CD8-positive, alpha-beta T cell (primary cell): ENCODE measurements at places on chromosomes 6 and 20.

- DNase-seq = no peak
These were observed 541.7 kb upstream of the FLRT3 start for GRCh38 chr20:14879020-14879697.

DNA sequence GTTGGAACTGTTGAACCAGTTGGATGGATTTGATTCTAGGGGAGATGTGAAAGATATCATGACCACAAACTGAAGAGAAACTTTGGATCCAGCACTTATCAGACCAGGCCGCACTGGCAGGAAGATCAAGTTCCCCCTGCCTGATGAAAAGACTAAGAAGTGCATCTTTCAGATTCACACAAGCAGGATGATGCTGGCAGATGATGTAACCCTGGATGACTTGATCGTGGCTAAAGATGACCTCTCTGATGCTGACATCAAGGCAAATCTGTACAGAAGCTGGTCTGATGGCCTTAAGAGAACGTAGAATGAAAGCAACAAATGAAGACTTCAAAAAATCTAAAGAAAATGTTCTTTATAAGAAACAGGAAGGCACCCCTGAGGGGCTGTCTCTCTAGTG lies 72.8 kb upstream of the CDYL start:
- no peak for DNase-seq

DNA sequence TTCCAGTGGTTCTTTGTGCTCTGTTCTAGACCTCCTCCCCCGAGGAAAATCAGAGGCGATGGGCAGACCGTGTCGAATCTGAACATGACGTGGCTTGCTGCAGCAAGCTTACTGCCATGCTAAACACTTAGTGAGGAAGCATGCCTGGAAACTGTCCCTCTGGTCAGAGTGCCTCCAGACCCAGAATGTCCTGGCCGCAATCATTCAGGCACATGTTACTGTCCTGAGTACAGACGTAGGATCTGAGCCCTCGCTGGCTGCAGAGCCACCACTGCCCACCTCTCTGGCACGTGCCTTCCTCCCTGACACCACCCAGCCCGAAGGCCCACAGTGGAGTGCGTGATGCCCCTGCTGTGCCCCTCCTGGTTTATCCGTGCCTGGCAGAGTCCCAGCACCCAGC lies 163.6 kb downstream of the SYNDIG1 start:
- DNase-seq = no peak

- no peak for DNase-seq
These were observed 126.2 kb upstream of the RNF24 start for GRCh38 chr20:4141291-4142240.

GRCh38 chr20:51460569-51461265 lies 81.8 kb downstream of the NFATC2 start:
- no peak for DNase-seq

GRCh38 chr20:36812594-36813463 lies 39.3 kb upstream of the DSN1 start:
- DNase-seq = no peak

DNA sequence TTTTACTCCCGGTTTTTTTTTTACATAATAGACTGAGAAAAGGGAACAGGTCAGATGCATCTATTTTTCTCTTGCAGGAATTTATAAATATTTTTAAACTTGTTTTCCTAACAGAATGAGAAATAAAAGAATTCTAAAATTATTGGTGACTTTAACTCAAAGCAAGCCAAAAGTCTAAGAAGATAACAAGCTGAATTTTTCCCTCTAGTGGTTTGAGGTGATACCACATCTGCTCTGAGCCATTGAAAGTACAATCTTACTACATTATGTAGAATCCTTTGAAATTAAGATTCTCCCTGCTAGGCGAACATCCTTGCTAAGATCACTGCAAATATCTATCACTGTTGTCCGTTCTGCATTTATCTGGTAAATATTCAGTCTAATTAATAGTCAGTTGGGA lies 10.7 kb upstream of the STMND1 start:
- DNase-seq = no peak

GRCh38 chr6:124924333-124924759 lies 37.9 kb upstream of the RNF217 start:
- no peak for DNase-seq

- DNase-seq = no peak
These were observed 65.2 kb upstream of the RSPO3 start for GRCh38 chr6:127053032-127053874.

DNA sequence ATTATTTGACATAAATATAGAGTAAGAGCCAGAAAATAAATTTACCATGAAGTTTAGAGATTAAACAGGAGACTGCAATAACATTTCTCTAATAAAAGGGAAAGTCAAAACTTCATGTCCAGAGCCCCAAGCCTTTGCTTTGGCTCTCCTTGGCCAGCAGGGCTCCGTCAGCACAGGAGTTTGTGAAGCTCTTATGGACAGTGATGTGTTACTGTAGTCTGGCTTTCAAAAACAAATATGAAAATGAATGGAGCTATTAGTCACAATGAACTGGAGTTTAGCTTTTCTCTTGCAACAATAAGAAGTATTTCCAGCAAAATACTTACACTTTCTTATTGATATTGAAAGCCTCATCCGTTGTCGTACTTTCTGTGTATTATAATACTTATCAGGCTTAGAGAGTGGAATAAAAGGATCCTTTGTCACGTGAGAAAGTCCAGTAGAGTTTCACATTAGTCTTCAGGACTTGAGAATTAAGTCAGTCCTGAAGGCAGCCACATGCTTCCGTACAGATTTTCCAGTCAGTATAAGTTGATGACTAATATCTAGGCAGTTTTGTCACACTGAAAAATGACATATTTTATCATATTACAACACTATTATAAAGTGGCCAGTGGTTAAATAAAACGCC lies 117.0 kb upstream of the PRL start:
- no peak for DNase-seq

DNA sequence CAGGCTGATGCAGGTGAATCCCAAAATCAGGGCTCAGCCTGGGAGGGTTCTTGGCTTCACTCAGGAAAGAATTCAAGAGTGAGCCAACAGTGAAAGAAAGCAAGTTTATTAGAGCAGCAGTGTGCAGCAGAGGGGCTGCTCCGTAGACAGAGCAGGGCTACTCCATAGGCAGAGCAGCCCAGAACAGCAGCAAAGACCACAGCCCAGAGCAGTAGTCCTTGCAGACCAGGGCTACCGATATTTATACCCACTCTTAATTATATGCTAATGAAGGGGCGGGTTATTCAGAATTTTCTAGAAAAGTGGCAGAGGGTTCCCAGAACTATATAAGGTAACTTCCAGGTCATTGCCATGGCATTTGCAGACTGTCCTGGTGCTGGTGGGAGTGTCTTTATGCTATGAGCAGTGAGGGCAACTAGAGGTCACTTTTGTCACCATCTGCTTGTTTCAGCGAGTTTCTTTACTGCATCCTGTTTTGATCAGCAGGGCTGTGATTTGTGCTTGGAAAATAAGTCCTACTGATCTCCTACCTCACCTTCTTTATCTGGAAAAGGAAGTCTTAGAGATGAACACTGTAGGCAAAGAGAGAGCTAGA lies 39.8 kb upstream of the PTPN1 start:
- no peak for DNase-seq

DNA sequence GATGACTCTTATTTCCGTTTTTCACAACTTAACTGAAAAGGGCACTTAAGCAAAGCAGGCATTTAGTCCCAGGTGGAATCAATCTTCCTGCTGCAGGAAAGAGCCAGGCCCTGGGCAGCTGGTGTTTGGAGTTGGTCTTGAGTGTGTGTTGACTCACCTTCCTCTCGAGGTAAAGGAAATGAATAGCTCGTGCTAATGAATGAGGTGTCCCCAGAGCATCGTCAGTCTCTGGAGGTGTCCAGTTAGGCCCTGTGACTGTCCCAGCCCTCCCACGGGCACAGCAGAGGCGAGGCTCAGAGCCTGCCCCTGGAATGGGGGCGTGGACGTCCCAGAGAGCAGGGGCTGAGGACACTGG lies 277.7 kb downstream of the NRN1 start:
- no peak for DNase-seq

DNA sequence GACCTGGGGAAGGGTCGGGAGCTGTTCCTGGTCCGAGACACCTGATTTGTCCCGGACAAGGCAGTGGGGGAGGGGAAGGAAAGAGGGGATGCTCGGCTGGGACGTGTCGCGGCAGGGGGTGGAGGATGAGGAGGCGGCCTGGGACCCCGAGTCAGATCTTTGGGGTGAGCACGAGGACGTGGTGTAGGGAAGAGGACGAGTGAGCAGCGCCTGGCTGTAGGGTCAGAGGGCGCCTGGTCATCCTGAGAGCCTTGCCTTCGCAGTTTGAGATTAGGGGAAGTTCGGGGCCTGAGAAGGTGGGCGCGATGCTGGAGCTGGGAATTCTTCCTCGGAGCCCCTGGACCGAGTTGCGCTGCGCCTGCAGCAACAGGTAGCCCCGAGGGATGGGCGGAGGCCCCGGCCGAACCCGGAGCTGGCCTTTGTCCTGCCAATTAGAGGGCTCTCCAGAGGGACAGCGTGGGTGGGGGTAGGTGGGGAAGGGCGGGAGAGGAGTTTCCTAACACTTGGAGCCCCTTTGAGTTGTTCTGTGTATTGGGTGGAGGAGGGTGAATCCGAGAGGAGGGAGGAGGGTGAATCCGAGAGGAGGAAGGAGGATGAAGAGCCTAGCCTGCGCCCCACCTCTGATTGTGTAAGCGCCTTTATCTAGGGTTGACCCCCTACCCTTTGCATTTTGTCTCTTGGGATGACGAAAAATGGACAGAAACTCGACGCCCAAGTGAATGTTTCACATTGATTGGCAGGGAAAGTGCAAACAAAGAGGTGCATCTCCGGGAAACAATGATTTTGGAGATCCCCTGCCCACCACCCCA lies 72.0 kb downstream of the SOX4 start:
- no peak for DNase-seq

- DNase-seq = no peak
These were observed 176.3 kb downstream of the SCP2D1 start for GRCh38 chr20:18989736-18990474.

- no peak for DNase-seq
These were observed 45.3 kb downstream of the SLC2A12 start for GRCh38 chr6:134007077-134007476.

DNA sequence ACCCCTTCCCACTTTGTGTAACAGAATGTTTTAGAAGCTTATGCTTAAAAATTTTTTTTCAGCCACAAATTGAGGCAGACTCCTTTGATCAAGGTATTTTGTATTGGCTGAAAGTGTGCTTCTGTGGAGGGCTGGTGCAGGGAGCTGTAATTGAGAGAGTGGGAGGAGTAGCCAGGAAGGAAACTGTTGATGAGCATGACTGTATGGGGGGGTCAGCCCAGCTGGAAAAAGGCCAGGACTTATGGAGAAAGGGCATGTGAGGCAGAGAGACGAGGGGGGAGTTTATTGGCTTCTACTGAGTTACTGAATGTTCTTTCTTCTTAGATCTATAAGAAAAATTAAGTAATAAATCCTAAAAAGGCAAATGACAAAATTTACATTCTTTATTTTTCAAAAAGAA lies 13.4 kb downstream of the RFPL4B start:
- no peak for DNase-seq

- DNase-seq = peak; percentile 38
These were observed 845 bp downstream of the ZMYND8 start for GRCh38 chr20:47355489-47356219.

- no peak for DNase-seq
These were observed 44.4 kb downstream of the DAAM2 start for GRCh38 chr6:39836606-39837005.

DNA sequence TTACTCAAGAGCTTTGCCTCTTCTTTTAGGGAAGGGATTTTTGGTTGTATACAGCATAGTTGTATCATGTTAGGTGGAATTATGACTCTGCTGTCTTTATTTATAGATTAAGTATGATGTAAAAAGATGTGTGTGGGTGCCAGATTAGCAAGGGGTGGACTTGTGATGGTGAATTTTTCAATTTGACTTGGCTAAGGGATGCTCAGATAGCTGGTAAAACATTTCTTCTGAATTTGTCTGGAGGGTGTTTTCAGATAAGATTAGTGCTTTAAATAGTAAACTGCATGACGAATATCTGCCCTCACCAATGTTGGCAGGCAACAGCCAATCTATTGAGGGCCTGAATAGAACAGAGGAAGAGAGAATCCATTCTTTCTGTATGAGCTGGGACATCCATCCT lies 173.3 kb upstream of the TNFAIP3 start:
- no peak for DNase-seq

DNA sequence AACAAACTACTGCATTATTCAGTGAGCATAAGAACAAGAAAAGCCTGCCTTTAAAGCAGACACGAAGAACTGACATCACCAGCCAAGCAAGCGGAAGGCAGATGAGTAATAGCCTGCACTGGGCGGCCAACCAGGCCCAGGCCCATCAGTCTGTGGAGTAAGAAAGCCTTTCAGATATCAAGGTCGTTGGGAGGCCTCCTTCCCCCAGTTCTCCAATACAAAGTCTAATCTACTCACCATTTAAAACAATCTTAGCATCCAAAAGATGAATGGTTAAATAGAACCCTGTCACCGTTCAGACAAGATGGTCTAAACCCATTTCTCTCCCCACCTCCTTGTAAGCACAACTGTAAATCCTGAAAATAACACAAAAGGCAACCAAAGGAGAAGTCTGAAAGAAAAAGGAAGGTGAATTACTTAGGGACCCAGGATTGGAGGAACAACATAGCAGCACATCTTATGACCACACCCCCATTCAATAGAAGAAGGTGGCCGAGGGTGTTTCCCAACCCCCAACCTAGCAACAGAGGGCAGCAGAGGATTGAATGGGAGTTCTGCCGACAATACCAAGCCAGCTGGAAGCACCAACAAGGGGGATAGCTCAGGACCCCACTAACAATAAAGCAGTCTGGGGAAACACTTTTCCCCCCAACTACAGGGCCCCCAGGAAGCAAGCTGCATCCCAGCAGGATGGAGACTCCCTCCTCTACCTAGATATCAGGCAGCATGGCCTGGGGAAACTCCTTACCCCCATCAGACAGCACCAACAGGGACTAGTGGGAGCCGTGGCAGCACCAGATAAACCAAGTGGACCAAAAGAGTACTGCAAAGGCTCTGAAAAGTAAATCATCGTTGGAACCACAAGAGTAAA lies 67.9 kb downstream of the ZHX3 start:
- no peak for DNase-seq

DNA sequence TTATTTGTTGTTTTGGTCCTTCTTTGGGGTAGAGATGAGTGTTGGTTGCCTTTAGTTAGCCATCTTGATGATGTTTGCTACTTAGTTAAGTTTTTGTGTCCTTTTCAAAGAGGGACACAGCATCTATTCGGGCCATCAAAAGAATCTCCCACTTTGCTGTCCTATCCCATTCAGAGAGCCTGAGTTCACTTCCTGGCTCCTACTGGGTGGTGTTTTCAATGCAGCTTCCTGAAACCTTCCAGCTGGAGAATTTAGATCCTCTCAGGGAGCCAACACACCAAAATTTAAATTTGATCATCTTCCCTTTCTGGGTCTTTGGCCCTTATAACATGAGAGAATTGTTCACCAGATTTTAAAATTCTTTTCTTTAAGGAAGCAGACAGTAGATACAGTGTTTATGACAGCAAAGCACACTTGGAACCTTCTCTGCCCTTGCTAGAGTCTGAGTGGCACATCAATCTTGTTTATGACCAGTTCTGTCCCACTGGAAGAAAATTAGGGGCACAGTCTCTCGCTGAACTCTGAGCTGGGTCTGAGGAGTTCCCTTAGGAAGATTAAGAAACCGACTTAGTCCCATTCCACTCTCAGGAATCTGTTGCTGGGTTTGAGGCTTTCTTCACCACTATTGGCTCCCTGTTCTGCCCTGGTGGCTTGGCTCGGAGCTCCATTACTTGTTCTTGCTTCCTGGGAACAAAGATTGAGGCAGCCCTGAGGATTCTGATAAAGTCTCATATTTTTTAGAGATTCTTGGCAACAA lies 115.5 kb downstream of the CCDC170 start:
- no peak for DNase-seq

- DNase-seq = no peak
These were observed 79.5 kb upstream of the ATXN1 start for GRCh38 chr6:16840725-16841124.
